ENCODE measurements at places on chromosomes 3 and 15.

DNA sequence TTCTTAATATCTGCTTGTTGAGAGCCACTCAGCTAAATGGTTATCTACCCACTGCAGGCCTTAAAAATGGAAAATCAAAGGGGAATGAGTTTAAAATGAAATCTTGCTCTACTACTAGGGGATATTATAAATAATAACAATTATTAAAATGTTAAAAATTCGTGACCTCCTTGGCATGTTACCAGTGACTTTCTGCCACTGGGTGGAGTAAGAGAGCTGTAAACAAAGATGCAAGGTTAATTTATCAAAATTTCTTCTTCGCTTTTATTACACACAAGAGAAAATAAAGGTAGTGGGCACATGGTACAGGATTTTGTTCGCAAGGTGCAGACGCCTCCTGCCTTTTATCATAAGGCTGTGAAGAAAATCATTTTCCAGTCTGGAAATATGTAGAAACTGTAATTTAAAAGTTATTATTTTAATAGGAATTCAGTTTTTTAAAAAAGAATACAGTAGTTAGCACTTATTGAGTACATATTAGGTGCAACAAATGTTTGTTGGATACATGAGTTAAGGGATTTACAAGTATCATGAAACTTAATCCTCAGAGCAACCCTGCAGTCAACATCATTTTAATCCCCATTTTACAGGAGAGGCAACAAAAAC, 272.6 kb downstream of the SUCLG2 start:
- no peak for DNase-seq

DNA sequence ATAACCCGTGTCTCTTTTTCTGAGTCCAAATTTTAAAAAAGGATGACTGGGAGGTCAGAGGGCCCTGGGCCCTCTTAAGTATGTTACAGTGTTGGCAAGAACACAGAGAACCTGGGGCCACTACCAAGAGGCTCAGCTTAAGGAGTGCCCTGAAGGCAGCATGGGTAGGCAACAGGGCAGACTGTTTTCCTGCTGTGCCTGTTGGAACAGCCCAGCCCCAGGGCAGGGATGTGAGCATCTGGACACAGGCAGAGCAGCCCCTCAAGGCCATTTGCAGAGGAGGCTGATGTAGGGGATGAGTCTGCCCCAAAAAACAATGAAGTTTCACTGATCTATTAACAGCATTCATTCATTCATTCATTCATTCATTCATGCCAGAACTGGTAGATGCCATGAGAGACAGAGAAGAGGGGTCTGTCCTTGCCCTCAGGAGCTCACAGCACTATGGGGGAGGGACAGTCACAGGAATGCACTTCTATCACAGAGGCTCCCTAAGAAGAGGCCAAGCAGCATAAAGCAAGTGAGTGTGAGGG, 2.2 kb upstream of the LTF start:
- no peak for DNase-seq

- DNase-seq = no peak
Observed at GRCh38 chr15:61729646-61730045, 330.6 kb downstream of the VPS13C start.

DNA sequence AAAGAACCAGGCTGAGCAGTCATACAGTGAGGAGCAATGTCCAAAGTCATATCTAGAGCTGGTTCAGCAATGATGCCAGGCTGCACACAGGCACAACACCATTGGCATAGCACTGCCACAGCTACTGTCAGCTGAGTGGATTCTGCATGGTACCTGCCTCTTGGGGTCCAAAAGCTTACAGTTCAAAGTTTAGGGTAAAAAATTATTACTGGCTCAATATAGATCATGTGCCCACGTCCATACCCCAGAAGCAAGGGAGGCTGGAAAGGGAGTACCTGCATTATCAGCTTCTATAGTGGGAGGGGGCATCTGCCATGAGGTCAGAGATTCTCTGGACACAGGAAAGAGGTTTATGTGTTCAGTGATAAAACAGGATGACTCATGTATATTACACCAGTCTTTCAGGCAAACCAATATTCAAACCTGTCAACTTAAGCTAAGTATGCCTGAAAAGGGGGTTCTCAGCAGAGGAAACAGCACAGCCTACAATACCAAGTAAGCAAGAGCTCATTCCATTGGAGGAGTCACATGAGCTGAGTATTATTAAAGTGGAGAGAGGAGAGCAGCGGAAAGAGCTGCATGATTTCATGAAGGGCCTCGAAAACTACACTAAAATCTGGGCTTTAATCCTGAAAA, 99.0 kb downstream of the ANO10 start:
- DNase-seq = peak; percentile 5

DNA sequence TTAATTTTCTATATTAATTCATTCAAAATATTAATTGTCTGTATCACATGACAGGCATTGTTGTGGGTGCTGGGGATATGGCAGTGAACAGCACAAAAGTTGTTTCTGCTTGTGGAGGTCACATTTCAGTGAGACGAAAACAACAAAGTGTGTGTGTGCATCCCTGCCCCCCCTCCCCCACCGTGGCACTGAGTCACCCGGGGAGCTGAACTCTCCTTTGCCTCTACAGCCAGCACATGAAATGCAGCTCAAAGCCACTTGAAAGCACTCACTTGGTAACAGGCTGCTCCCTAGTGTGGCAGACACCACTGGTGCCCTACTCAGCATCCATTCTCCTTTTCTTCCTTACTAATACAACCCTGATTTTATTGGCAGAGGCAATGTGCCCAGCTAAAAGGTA, 16.9 kb upstream of the SCAMP5 start:
- DNase-seq = no peak

- DNase-seq = no peak
Observed at GRCh38 chr15:44554934-44555723, 18.2 kb downstream of the EIF3J start.

DNA sequence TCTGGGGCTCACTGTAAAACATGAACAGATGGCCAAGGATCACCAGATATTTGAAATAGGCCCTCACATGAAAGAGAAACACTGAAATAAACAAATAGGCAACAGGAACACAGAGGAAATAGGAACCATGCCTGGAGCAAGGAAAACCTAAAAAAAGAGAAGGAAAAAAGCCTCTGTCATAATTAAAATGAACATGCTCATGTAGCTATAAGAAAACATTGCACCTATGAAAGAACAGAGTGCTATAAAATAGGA, 102.4 kb downstream of the RAB11A start:
- DNase-seq = no peak

DNA sequence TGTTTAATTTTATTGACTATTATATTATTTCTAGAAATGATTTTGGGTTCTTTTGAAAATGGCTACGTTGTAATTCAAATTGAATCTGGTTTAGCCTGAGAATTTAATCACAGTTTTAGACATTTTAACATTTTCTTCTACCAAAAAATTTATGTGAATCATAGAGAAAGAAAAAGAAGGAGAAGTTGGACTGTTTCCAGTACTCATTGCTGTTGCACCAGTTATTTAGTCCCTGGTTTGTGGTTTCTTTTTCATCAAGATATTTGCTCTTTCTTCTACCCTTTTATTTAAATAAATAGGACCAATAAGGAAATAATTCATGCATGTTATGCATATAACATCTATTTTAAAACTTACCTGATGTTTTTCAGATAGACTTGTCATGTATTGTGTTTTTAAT, 1337.1 kb downstream of the ROBO1 start:
- DNase-seq = no peak

GRCh38 chr3:4947028-4947427, 32.2 kb upstream of the BHLHE40 start:
- DNase-seq = no peak

GRCh38 chr15:49238342-49238741, 68.3 kb downstream of the GALK2 start:
- DNase-seq = no peak

DNA sequence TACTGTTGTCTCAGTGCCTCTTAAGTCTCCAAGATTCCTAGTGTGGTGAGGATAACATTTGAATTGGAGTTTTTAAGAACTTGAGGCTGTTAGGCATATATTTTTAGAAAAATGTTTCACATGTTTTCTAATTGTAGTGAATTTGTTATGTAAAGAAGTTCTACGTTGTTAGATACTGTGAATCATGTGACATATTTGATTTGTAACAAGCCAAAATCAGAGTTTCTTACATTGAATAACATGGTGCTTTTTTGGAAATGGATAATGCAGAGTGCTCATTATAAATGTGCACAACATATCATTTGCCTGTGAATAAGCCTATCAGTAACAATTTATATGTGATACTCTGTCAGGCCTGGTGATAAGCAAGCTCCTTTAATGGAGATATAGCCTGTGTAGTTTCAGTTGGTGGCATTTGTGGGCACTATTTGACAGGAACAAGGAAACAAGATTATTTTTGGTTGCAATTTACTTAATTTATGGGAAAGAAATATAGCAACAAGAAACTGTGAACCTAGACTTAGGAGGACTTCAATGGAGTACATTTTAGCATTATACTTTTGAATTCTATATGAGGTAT, 328.8 kb downstream of the ARPP21 start:
- no peak for DNase-seq

DNA sequence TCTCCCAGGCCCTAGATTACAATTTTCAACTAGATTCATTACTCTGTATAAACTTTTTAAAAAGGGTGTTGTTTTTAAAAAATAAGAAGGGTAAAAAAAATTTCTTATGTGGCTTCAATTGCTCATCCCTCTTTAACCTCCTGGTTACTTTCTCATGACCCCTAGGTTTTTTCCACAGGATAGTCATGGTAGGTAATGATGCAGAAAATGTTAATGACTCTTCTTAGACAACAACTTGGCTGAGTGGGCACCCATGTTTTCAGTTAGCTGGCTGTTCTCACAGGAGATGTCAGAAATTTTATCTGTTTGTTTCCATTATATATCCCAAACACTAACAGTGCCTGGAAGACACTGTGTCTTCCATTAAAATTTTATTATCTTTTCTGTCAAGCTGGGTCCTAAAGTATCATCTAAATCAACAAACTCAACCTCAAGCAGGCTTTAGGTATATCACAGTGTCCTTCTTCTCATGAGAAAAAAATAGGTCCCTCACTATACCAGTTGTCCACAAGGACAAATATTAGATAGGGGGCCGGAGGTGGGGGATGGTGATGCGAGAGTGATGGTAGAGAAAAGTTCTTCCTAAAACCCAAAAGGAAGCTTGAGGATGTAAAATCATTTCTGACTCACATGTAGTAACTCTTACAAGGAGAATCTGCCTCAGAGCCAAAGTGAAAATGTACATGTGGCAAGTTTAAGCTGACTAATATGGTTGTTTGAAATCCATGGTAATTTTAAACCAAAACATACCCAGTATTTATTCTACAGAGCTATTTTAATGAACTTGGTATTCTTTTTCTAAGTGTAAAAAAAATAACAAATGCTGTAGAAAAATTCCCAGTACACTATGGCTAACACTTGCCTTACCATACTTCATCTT, 43.3 kb downstream of the PLOD2 start:
- DNase-seq = peak; percentile 25

GRCh38 chr3:135157045-135157740, 362.1 kb downstream of the EPHB1 start:
- no peak for DNase-seq

- no peak for DNase-seq
Observed at GRCh38 chr3:107124885-107125284, 252.4 kb upstream of the CCDC54 start.

- DNase-seq = peak; percentile 32
Observed at GRCh38 chr3:176514297-176514696, 683.0 kb downstream of the TBL1XR1 start.

- no peak for DNase-seq
Observed at GRCh38 chr3:123528130-123528529, 56.7 kb downstream of the HACD2 start.

- DNase-seq = peak; percentile 72
Observed at GRCh38 chr3:122898298-122898697, 103.4 kb downstream of the SLC49A4 start.

DNA sequence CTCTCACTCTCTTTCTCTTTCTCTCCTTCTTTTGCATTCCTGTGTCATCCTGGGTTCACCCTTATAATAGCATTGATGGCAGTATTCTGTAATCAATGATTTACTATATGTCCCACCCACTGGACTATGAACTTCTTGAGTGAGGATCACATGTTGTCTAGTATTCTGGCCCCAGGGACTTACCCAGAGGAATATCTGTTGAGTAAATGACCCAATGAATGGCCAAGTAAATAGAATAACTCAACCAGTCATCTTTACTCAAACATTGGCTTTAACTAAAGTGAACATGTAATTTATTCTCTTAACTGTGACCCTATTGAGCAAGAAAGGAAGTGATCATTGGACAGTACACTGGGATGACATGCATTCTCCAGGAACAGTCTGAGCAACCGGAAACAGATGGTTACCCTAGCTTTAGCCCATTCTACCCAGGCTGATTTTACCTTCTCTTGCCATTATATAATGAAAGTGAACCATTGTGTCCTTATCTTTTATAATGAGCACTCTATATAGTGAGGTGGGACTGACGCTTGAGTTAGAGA, 94.5 kb upstream of the SOX14 start:
- no peak for DNase-seq

- DNase-seq = no peak
Observed at GRCh38 chr3:124059580-124059979, 67.7 kb upstream of the ROPN1 start.

- DNase-seq = no peak
Observed at GRCh38 chr15:99099661-99100060, 5.2 kb upstream of the SYNM start.

- no peak for DNase-seq
Observed at GRCh38 chr3:53772562-53772961, 73.7 kb downstream of the CHDH start.

GRCh38 chr3:28906561-28907310, 374.1 kb upstream of the RBMS3 start:
- no peak for DNase-seq

- DNase-seq = no peak
Observed at GRCh38 chr3:15110206-15110605, 11.3 kb upstream of the RBSN start.

GRCh38 chr15:89377842-89378295, 43.2 kb upstream of the POLG start:
- DNase-seq = no peak

DNA sequence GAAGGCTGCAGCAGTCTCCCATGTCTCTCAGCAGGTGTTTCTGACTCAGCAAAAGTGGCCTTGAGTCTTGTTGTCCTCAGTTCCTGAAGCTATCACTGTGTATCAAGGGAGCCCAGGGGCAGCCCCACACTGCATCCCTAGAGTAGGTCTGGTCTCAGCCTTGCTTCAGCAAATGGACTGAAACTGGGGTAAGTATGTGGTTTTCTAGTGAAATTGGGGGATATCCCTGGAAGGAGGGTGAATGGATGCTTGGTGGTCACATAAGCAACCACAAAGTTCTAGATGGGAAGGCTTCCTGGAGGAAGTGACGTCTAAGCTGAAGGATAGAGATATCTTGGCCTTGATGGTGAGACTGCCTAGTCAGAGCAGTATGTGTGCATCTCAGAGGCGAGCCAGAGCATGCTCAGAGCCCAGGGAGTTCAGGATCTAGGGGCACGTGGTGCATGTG, 38.4 kb downstream of the TMEM158 start:
- DNase-seq = peak; percentile 70
